ENCODE measurements at places on chromosomes 7 and 10.

DNA sequence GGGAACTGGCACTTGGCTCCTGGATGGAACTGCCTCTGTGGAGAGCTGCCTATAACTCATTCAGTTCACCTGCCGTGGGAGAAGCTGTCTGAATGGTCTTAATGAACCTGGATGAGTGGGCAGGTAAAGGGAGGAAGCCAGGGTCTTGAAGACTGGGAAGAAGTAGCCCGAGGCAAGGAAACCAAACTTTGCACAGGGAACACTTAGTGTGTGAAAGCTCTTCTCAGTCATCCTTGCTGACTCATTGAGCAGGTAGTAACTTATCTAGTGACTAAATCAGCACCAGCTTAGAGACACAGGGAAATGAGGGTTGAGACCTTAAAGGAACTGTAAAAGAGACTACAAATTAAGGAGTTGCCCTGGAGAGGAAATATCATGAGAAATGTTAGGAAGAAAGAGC is 9.9 kb downstream of the LRRC4 start:
- DNase-seq = no peak

- DNase-seq = no peak
Observed at GRCh38 chr10:106799776-106800175, 364.7 kb downstream of the SORCS1 start.

GRCh38 chr7:125396466-125397151 is 467.0 kb upstream of the POT1 start:
- DNase-seq = no peak

- DNase-seq = no peak
Observed at GRCh38 chr7:148146346-148146745, 444.2 kb upstream of the C7orf33 start.

DNA sequence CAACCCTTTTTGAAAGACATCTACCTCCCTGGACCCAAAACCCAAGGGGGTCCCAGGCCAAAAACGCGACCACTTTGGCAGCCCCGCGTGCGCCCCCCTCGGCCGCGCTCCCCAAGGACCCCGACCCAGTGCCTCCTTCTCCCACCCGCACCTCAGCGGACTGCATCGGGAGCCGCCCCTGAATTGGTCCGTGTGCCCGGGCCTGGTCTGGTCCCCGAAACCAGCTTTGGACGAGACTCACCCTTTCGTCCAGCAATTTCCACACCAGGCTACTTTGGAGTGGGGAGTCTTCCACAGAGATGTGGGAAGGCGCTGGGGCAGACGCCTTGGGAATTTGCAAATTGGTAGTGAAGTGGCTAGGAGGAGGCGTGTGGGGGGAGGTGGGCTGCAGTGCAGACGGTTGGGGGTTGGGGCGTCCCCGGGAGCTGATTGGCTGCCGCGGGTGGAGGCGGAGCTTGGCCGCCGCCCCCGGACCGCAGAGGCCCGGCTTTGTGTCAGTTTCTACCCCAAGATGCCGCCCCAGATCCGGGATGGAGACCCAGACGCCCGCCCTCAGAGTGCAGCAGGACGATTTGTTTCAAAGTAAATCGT is 16.9 kb downstream of the TCAF1 start:
- peak; percentile 23 for DNase-seq

GRCh38 chr7:2753148-2753547 is 65.1 kb downstream of the AMZ1 start:
- no peak for DNase-seq

GRCh38 chr7:163971-164881 is 28.1 kb upstream of the FAM20C start:
- DNase-seq = no peak

- no peak for DNase-seq
Observed at GRCh38 chr10:86062647-86063145, 303.9 kb downstream of the GRID1 start.

DNA sequence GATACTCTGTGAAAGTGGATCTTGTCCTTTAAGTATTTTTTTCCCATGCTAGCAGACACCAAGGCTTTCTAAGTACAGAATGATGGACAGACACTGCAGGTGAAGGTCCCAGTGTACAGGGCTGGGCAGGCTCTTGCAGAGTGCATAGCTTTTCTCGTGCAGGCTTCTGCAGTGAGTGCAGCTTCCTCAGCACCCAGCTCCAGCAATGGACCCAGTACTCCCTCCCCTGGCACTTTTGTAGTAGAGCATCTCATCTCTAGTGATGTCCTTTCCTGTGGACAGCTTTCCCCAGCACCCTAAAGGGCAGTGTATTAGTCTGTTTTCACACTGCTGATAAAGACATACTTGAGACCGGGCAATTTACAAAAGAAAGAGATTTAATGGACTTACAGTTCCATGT is 104.3 kb downstream of the CUL2 start:
- no peak for DNase-seq

DNA sequence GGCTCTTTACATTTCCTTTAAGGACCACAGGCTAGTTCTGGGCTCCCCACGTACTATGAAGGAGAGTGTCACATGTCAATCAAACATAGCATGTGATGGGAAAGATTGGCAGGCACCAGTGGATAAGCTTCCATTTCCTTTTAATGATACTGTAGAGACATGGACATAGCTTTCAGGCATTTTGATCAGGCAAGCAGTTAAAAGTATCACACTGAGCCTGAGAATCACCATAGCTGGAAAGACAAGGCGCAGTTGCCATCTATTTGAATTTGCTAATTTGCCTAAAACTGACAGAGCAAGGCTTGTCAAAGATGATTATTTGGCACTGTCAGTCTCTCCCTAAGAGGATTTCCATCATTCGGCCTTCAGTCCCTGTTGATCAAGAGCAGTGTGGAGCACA is 263.4 kb upstream of the TAC1 start:
- DNase-seq = no peak

DNA sequence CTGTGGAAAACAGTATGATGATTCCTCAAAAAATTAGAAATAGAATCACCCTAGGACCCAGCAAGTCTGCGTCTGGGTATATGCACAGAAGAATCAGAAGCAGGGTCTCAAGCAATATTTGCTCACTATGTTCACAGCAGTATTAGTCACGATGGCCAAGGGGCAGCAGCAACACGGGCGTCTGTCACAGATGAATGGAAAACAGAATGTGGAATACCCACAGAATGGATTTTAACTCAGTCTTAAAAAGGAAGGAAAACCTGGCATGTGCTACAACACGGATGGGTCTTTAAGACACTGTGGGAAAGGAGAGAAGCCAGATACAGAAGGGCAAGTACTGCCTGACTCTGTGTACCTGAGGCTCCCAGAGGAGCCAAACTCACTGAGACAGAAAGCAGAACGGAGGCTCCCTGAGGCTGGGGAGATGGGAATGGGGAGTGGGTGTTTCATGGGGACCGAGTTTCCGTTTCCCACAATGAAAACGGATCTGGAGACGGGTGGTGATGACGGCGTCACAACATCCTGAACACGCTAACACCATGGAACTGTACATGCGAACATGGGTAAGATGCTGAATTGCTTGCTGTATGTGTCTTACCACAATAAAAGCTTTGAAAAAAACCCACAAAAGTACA is 36.7 kb upstream of the INPP5A start:
- no peak for DNase-seq

- DNase-seq = no peak
Observed at GRCh38 chr7:10085231-10085630, 888.4 kb upstream of the PHF14 start.

DNA sequence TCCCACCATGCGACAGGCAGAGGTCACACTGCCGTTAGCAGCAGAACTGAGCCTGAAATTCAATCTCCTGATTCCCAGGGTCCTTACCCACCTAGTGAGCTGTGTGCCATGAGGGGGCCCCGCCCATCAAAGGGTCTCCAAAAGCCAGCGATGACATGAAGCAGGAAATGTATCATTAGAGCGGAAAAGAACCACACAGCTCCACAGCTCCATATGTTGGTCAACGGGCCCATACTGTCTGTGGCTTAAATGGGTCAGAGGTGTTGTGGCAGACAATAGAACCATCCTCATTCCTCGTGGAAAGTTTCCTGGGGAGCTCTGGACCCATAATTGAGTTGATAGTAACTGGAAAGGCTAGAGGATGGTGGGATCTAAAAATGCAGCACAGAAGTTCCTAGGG is 68.1 kb upstream of the PODXL start:
- DNase-seq = no peak

DNA sequence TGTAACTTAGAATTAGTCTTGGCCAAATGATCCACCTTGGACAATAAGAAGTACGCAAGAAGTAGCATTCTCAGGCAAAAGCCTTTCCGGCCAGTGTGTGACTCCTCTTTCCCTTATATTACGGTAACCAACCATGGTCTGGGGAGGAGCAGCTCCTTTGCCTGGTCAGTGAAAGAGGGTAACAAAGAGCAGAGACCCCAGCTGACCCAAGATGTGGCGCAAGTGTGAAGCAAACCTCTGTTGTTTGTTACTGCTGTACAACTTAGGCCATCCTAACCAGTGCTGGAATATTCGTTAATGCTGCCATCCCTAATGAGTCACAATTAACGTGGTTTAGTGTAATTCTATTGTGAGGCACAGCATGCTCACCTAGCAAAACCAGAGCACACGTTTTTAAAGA is 44.0 kb downstream of the HIPK2 start:
- no peak for DNase-seq

GRCh38 chr10:93816123-93816747 is 58.5 kb downstream of the LGI1 start:
- peak; percentile 16 for DNase-seq
